ENCODE measurements at places on chromosomes 11 and 22. TPM values are rescaled to one million over a fixed set of nuclear protein-coding genes. Genes with fewer than 3 reads are reported as not detected.

DNA sequence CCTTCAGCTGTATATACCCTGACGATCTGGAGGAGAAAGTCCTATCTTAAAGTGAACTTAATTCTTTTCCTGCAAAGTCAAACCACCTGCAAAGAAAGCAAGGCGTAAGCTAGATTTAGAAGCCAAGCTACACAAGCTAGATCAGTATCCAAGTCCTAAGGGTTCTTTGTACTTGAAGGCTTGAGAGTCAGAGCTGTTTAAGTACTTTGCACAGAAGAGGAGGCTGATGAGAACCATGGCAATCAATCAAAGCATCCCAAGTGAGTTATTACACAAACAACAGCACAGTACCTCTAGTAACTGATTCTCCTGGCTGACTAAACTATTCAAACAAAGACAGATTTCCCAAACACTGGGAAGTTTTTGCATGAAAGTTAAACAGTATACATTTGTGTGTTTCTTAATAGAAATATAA lies 1.9 kb downstream of the CDON start:
- H3K27me3 ChIP-seq, result peaks cover 8% of the 10 kb centered on the region
- no peak for DNase-seq
- H3K36me3 ChIP-seq, result no peaks in the 10 kb centered on the region
- H3K4me3 ChIP-seq, result no peak overlapping the region
- peaks cover 11% of the 10 kb centered on the region for H3K4me1 ChIP-seq
- H3K27ac ChIP-seq, result no peak overlapping the region

DNA sequence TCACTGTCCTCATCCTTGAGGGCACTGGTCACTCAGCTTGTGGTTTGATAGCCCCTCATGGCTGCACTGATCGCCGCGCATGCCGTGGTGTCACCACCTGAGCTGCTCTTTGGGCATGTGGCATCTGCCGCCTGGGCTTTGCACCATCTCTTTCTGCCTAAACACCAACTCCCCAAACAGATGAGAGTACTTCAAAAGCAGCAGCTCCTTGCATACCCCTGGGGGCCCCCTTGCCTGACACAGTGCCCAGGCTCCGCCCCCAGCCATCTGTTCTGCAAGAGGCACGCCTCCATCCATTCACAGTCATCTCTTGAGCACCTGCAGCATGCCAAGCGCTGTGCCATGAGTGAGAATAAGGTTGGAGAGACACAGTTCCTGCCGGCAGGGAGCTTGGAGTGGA lies 104.5 kb upstream of the B3GAT1 start:
- H3K36me3 ChIP-seq, result no peaks in the 10 kb centered on the region
- no peaks in the 10 kb centered on the region for H3K4me1 ChIP-seq
- no peak overlapping the region for H3K27ac ChIP-seq
- H3K27me3 ChIP-seq, result no peaks in the 10 kb centered on the region
- no peak for DNase-seq

DNA sequence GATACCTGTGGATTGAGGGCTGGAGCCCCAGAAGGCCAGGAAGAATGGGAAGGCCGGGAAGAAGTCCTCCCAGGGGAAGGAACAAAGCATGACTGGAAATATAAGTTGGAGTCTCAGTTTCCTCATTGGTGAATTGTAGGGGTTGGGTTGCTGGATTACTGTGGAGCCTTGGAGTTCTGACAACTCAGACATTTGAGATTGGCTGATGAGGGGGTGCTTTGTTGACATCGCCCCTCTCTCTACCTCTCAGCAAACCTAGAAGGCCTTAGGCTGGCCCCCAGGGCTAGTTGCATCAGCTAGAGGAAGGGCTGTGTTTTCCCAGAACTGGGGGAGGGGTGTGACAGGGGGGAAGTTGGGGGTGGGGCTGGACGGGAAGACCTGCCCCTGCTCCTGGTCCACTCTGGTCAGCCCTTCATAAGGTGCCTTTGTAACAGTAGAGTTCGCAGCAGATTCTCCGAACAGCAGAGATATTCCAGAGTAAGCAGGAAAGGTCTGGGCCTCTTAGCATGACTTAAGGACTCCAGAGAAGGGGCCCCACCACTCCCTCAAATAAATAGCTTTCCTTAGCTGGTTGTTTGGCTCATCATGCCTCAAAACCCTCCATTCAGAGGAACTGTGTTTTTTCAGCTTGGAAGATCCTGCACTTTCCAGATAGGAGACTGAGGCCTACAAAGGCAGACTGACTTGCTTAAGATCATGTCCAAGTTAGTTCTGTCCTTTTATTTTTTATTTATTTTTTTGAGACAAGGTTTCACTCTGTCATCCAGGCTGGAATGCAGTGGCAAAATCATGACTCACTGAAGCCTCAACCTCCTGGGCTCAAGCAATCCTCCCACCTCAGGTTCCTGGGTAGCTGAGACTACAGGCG lies 12.5 kb upstream of the THRSP start:
- no peak for DNase-seq
- no peak overlapping the region for H3K4me3 ChIP-seq
- no peaks in the 10 kb centered on the region for H3K4me1 ChIP-seq
- H3K27me3 ChIP-seq, result no peaks in the 10 kb centered on the region

DNA sequence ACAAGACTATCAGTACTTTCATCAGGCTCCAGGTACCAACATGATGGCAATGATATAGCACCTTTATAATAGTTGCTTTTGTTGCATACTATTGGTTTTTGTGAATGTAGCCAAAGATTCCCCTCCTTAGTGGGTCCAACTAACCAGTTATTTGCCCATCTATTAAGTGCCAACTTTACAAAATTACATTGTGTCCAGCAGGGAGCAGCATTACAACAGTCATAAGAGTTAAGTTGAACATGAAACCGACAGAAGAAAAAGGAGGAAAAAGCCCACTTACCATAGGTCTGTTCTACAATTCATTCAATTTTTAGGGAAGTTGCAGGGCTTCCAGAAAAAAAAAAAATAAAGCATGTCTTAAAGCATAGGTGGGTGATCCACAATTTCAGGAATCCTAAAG lies 21.6 kb downstream of the IMMP1L start:
- H3K4me3 ChIP-seq, result no peak overlapping the region
- no peak overlapping the region for H3K27ac ChIP-seq
- H3K27me3 ChIP-seq, result no peaks in the 10 kb centered on the region
- H3K36me3 ChIP-seq, result no peaks in the 10 kb centered on the region

DNA sequence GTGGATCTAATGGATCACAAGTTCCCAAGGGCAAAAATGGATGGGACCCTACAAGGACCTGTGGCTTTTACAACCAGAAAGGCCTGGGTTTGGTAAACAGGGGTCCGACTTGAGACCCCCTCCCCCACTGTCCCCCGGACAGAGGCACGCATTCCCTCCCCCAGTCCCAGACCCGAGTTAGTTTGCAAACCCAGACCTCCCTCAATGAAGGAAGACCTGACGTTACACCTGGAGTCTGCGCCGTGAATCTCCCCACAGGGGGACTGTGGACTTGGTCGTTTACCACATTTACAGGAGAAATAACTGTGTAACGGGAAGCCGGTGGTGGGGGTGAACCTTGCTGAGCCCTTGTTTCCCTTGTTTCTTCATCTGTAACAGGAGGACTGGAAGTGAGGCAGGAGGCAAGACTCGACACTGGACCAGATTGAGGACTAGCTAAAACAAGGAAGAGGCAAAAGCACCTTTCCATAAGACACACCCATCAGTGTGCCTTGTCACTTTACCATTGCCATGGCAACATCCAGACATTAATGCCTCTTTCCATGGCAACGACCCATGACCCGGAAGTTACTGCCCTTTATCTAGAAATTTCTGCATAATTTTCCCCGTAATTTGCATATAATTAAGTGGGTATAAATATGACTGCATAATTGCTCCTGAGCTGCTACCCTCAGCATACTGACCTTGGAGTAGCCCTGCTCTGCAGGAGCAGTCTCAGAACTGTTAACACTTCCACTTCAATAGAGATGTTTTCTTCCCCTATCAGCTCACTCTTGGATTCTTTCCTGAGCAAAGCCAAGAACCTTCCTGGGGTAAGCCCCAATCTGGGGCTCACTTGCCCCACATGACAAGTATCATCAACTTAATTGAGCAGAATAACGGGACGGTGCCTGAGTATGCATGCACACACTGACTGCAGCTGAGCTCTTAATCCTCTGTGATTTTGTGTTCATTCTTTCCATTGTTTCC lies 25.4 kb downstream of the PDGFB start:
- peak; percentile 24 for DNase-seq
- H3K27me3 ChIP-seq, result no peaks in the 10 kb centered on the region
- no peaks in the 10 kb centered on the region for H3K36me3 ChIP-seq
- H3K27ac ChIP-seq, result no peak overlapping the region
- no peaks in the 10 kb centered on the region for H3K4me1 ChIP-seq

- H3K36me3 ChIP-seq, result no peaks in the 10 kb centered on the region
- no peak for DNase-seq
- H3K27me3 ChIP-seq, result peaks cover 8% of the 10 kb centered on the region
- no peak overlapping the region for H3K4me3 ChIP-seq
Measured at GRCh38 chr11:19777039-19777376, 64.4 kb downstream of the NAV2 start.

- H3K4me1 ChIP-seq, result no peaks in the 10 kb centered on the region
- no peaks in the 10 kb centered on the region for H3K36me3 ChIP-seq
- no peaks in the 10 kb centered on the region for H3K27me3 ChIP-seq
Measured at GRCh38 chr22:37508431-37508992, 10.7 kb downstream of the CARD10 start.

- H3K27me3 ChIP-seq, result no peaks in the 10 kb centered on the region
- H3K27ac ChIP-seq, result no peak overlapping the region
- no peak for DNase-seq
- H3K36me3 ChIP-seq, result no peaks in the 10 kb centered on the region
Measured at GRCh38 chr11:9700105-9700801, 36.4 kb downstream of the SWAP70 start.

- H3K4me3 ChIP-seq, result no peak overlapping the region
- H3K4me1 ChIP-seq, result no peaks in the 10 kb centered on the region
- no peak for DNase-seq
- H3K27ac ChIP-seq, result no peak overlapping the region
Measured at GRCh38 chr11:22666688-22667439, 453 bp downstream of the GAS2 start.

GRCh38 chr11:44967930-44968496 lies 17.3 kb upstream of the TP53I11 start:
- no peaks in the 10 kb centered on the region for H3K36me3 ChIP-seq
- no peaks in the 10 kb centered on the region for H3K4me1 ChIP-seq
- no peak overlapping the region for H3K27ac ChIP-seq
- H3K4me3 ChIP-seq, result no peak overlapping the region
- DNase-seq, result no peak

GRCh38 chr11:31995525-31996094 lies 95.3 kb upstream of the RCN1 start:
- H3K27me3 ChIP-seq, result no peaks in the 10 kb centered on the region
- no peak overlapping the region for H3K27ac ChIP-seq
- H3K36me3 ChIP-seq, result no peaks in the 10 kb centered on the region
- no peak for DNase-seq

DNA sequence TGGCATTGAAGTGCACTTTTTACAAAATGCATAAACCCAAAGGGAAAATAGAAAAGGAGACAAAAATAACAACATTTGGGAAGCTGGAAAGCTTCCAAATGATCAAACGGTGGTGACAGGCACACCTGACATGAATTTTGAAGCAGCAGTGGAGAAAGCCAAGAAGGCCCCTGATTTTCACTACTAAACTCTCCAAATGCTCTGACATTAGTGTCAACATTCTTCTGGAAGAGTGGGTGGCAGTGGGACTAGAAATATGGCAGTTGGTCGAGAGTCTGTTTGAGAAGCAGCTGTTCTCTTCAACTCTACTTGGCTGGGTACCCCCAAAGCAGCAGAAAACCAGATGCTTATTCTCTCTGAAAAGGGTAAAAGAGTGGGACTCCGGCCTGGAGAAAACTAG lies 12.3 kb upstream of the APOA5 start:
- DNase-seq, result no peak
- H3K27me3 ChIP-seq, result no peaks in the 10 kb centered on the region
- no peak overlapping the region for H3K27ac ChIP-seq
- no peaks in the 10 kb centered on the region for H3K36me3 ChIP-seq

- H3K27me3 ChIP-seq, result no peaks in the 10 kb centered on the region
- H3K4me1 ChIP-seq, result no peaks in the 10 kb centered on the region
- no peak for DNase-seq
Measured at GRCh38 chr11:43825217-43825816, 55.3 kb upstream of the ALKBH3 start.

DNA sequence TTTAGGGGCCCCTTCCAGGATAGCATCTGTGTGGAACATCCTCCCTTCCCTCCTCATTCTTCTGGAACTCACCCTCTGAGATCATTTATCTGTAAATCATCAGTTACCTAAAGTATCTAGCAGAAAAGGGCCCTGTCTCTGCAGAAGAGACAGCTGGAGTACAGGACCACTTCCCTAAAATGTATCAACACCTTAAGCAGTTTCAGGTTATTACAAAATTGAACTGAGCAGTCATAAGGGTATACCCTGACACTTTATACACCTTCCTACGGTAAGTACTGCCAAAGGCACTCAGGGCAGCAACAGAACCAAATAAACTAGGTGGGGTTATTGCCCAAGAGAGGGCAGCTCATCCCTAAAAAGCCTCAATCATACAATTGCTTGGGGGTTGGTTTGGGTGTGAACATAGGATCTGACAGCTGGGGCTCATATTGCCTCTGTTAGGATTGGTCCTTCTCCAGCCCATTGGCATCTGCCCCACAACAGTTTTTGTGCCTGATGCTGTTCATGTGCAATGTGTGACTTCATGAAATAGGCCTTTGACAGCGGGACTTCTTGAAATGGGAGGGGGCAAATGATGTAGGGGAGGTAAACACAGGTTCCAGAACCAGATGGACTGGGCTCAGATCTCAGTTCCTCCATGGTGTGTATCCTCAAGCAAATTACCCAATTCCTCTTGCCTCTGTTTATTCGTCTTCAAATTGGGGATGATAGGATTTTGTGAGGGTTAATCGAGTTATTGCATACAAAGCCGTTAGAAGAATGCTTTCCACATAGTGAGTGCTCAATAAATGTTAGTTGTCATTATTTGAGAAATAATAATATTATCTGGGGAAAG lies 2.9 kb downstream of the POU2AF3 start:
- no peak for DNase-seq
- no peaks in the 10 kb centered on the region for H3K4me1 ChIP-seq
- H3K4me3 ChIP-seq, result no peak overlapping the region
- no peak overlapping the region for H3K27ac ChIP-seq
- H3K27me3 ChIP-seq, result peaks cover 3% of the 10 kb centered on the region

DNA sequence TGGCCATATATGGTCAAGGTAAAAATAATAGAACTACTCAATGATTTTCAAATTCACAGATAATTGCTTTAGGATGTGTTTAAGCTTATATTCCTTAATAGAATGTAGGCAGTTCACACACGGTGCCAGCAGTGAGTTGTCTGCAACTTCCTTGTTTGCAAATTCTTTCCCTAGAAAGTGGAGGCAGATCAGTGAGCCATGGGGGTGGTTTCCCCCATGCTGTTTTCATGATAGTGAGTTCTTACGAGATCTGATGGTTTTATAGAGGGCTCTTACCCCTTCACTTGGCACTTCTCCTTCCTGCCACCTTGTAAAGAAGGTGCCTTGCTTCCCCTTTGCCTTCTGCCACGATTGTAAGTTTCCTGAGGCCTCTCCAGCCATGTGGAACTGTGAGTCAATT lies 111.8 kb upstream of the LMO1 start:
- H3K4me1 ChIP-seq, result no peaks in the 10 kb centered on the region
- H3K36me3 ChIP-seq, result no peaks in the 10 kb centered on the region
- no peak overlapping the region for H3K27ac ChIP-seq
- H3K27me3 ChIP-seq, result no peaks in the 10 kb centered on the region
- no peak for DNase-seq

ASRGL1 gene
- 6.1 TPM for total RNA-seq

OTOG gene
- not detected for total RNA-seq

EXPH5 gene
- total RNA-seq, result 0.89 TPM

KIAA1671 gene
- 14.7 TPM for total RNA-seq

ANGPTL5 gene
- not detected for total RNA-seq

PRAME gene
- total RNA-seq, result not detected

CCDC157 gene
- 2.9 TPM for total RNA-seq

OR52I1 gene
- not detected for total RNA-seq

SYT8 gene
- not detected for total RNA-seq
